ENCODE measurements at places on chromosomes 7 and 10. TPM values are rescaled to one million over a fixed set of nuclear protein-coding genes. Genes with fewer than 3 reads are reported as not detected.

DNA sequence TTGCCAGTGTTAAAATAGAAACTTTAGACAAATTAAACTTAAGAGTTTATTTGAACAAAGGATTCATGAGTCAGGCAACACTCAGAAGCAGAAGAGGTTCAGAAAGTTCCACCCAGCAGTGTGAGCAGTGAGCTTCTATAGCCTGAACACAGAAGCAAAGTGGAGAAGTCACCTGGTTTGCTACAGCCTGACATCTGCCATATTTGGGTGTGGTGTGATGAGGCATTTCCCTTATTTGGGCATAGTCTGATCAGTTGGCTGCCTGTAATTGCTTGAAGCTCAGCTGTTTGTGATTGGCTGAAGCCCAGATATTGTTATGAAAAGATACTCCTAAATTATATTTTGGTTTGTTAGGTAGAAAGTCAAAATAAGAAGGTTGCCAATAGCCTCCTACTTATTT is 39.1 kb downstream of the VWC2 start:
- no peak for DNase-seq

DNA sequence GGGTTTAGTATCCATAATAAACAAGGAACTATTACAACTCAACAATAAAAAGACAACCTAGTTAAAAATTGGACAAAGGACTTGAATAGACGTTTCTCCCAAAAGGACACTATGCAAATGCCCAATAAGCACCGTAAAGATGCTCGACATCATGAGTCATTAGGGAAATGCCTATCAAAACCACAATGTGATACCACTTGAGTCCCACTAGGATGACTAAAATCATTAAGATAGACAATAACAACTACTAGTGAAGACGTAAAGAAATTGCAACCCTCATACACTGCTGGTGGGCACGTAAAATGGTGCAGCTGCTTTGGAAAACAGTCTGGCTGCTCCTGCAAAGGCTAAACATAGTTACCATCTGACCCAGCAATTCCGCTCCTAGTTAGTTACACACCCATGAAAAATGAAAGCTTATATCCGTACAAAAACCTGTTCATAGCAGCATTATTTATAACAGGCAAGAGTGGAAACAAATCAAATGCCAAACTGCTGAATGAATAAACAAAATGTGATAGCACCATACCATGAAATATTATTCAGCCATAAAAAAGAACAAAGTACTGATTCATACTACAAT is 17.3 kb downstream of the CCDC3 start:
- peak; percentile 45 for DNase-seq

DNA sequence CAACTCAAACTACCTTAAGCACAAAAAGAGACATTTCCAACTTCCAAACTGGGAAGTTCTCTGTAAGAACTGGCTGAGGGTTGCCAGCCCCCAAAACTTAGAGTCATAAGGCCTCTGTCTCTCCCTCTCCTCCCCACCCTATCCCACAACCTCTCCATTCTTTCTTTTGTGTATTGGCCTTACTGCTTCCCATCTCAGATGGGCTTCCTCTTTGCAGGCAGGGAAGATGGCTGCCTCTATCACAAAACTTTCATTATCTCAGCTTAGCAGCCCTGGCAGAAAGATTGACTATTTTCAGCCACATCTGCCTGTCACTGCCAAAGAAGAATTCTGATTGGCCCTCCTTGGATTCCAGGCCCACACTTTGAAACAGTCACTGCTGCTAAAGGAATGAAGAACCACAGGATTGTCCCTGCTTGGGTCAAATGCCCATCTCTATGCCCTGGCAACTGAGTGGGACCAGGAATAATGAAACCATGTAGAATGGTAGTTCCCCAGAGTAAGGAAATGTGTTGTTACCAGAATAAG is 58.0 kb upstream of the PRKAR2B start:
- no peak for DNase-seq

- DNase-seq = peak; percentile 93
Observed at GRCh38 chr10:99661377-99661763, 2.1 kb downstream of the ENTPD7 start.

DNA sequence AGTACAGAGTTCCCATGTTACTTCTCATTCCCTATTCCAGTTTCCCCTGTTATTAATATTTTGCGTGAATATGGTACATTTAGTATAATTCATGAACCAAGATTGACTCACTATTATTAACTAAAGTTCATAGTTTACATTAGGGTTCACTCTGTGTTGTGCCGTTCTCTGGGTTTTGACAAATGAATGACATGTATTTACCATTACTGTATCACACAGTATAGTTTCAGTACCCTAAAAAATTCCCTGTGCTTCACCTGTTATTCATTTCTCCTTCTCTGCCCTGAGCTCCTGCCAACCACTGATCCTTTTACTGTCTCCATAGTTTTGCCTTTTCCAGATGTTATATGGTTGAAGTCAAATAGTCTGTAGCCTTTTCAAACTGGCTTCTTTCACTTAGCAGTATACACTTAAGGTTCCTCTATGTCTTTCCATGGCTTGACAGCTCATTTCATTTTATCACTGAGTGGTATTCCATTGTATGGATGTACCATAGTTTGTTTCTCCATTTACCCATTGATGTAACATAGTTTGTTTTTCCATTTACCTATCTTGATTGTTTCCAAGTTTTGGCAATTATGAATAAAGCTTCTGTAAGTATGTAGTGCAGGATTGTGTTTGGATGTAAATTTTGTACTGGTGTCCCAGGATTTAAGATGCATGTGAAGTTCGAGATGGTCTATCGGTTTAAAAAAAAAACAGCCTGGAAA is 58.8 kb downstream of the CDK14 start:
- DNase-seq = no peak

GRCh38 chr7:2807845-2808772 is 36.0 kb downstream of the GNA12 start:
- peak; percentile 68 for DNase-seq

DNA sequence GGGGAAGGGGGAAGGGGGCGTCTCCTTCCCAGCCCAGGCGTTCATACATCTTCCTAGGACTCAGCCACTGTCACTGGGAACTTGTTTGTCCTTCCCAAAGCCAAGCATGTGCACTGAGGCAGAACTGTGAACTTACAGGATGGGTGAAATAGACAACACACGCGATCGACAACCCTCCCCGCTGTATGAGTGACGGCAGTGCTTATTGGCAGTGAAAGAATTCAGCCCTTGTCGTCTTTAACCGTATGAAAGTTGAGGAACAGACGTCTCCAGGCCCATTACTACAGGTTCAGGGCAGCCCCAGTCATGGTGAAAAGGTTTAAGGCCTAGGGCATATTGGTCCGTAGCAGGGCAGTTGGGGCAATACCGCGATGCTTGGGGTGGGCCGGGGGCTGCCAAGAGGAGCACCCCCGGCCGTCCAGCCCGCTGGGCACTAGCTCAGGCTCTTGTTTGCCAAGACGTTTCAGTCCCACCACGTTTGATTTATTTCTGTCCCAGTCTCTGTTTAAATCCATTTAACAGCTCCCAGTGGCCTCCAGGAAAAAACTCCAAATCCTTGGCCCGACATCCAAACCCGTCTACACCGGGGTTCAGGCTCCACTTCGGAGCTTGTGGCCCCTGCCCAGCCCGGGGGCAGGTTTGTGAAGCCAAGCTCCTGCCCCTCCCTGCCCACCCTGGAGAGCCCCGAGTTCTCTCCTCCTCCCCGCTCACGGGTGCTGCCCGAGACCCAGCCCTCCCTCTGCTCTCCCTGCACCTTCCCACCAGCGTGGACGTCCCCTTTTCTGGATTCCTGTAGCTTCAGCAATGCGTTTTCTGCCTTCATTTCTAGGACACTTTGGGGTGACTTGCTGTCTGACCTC is 159.8 kb downstream of the DNAJB6 start:
- no peak for DNase-seq

DNA sequence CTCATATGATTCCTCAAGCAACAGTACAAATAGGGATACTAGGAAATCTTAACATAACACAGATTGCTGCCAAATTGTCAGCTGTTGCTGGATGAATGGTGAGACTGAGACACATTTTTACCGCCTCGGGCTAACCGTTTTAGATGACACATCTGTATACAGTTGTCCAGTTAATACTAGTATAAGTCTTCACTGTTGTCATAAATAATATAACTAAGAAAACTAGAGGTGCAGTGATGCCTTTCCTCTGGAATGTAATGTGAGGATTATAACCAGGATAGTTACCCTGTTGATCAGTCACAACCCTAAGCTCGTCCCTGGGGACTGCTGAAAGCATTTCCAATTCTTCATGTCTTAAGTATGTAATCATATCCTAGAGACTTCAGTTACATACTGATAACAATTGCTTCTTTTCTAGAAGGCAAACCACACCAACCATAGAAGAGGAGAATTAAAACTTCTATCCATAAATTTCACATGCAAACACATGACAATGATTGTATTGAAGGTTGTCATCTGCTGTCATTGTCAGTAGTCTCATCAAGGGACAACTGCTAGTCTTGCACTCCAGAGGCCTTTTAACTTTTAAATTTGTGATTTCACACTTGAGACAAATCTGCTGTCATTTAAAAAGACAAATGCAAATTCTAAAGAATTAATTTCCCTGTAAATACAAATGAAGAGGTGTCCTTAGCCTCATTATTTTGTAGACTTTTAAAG is 100.4 kb upstream of the SEMA3D start:
- DNase-seq = peak; percentile 56

LRRC4 gene
- total RNA-seq = 0.56 TPM

Measured in IMR-90 (cell line).